Activated T-helper 1 cell treated with Interleukin-2 at 50 U/mL for 16 hours (primary cell): ENCODE measurements at places on chromosomes 12 and 14.

DNA sequence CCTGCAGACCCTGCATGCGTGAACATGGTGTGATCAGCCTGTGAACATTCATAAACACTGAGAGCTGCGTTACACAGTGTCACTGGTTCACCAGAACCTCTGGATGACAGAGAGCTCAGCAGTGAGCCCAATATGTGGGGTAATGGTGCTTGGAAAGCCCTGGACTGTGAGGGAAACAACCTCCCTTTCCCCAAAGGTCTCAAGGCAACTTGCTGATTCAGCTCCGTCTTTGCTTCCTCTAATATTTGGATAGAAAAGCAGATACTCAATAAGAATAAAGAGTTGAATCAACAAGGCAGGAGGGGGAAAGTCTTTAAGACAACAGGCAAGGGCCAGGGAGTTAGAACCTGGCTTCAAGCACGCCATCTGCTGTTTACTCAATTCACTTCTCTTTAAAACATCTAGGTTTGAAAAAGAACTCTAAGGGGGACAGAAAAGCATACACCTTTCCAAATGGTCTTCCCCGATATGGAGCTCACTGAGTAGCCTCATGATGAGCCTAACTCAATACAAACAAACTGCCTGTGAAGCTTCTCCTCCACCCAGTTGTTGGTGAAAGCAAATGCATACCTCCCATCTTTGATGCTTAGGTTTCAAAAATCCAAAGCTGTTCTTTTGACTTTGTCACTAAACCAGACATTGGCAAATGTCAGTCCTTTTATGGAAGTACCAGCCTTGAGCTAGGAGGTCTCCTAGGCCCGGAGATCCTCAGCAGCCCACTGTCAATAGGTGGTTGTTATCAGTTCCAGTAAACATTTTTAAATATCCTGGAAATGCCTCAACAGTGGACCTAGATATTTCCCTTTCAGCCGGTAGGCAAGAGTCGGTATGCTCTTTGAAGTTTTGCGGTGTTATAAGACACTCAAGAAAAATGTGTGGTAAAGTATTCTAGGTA, 76.1 kb downstream of the SAMD4A start:
- DNase-seq: no peak

DNA sequence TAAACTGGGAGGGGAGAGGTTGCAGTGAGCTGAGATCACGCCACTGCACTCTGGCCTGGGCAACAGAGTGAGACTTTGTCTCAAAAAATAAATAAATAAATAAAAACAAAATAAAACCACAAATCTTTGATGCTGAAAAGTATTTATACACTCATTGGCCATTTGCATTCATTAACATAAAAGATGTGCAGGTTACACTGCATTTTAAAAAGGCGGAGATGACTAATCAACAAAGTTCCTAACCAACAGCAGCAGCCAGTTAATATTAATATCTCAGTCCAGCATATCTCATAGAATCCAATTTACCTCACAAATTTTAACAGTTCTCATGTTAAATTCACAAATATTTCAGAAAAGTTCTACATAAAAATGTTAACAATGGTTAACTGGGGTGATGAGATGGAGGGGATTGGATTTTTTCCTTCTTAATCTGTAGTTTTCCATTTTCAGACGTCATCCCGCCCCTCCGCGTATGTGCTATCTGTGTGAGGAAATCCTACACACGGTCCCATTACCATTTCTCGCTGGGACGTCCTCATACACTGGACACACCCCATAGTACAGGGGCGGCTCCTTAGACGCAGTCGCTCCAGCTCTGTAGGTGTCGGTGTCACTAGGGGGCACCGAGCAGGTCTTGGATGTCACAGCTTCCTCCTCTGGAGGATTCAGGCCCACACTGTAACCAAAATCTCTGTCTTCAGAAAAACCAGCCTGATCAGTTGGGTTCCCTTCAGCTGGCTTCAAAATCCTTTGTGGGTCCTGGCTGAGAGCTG, 7.3 kb downstream of the ANKLE2 start:
- no peak for DNase-seq

DNA sequence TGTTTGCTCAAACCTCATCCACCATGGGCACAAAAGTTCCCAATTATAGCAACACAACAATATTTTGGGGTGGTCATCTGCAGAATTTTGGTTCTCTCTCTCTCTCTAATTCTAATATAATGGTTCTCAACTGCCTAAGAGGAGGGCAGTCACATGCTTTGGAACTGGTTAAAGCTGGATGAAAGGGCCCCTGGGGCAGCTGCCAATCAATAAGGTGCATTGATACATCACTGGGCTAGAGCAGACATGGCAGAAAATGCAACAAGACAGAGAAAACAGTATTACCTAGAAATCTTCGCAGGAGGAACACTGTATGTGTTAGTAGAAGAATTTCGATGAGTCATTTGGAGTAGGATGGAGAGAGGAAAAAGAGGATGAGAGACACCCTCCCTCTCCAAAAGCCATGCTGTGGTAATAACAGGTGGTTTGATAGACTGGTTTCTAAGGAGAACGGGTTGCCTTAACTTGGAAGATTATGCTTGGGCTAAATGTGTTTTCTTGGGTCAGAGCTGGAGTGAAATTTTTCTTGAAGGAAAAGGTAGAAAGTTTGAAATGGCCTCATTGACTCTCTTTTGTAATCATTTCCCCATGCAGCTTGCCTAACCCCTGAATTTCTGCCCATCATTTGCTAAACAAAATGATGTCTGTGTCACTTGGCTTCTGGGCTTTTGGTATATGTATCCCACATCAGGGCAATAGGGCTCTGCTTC, 67.1 kb upstream of the HIF1A start:
- no peak for DNase-seq

- DNase-seq: no peak
Measured at GRCh38 chr14:89485264-89485663, 68.2 kb upstream of the FOXN3 start.

- DNase-seq: no peak
Measured at GRCh38 chr14:58638231-58639197, 752 bp downstream of the DACT1 start.

DNA sequence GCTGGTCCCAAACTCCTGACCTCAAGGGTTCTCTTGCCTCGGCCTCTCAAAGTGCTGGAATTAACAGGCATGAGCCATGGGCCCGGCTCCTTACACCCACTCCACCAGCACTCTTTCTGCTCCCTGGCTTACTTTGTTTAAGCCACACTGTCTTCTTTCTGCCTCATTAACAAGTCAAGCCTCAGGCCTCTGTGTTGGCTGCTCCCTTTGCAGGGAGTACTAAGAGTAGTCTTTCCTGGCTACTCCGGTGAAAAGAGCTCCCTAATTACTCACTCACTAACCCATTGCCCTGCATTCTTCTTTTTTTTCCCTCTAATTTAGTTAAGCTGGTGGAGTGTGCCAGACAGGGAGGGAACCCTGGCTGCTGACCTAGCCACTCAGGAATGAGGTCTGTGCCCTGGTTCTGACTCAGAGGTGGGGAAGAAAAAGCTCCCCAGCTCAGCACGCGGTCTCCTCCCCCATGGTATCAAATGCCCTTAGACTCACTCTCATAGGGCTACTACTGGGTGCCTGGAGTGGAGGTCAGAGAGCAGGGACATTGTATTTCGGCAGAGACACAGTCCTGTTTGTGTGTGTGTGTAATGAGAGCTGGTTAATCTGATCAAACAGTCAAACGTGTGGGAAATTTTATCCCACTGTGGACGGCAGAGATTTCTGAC, 19.8 kb downstream of the GALNT6 start:
- no peak for DNase-seq

DNA sequence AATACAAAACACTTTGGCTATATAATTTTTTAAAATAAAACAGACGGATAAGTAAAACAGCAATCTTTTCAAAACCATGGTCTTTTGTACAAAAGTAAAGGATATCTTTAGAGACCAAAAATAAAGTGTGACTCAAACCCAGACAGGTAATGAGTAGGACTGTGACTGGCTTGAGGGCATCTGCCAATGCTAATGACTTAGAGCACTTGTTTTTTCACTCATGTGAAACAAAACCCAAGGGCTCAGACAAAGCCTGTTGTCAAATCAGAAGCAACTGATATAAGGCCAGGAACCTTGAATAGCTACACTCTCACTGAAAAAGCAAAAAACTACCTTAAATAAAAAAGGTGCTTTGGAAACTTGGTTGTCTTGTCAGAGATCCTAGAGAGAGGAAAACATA, 357.4 kb downstream of the TMEM117 start:
- DNase-seq: no peak

GRCh38 chr12:32586390-32586789, 92.7 kb upstream of the DNM1L start:
- DNase-seq: no peak

- DNase-seq: no peak
Measured at GRCh38 chr12:113900716-113901115, 65.4 kb downstream of the RBM19 start.

- DNase-seq: no peak
Measured at GRCh38 chr14:58779376-58779775, 141.6 kb downstream of the DACT1 start.

- no peak for DNase-seq
Measured at GRCh38 chr12:109087250-109087649, 6.0 kb downstream of the ALKBH2 start.

- DNase-seq: no peak
Measured at GRCh38 chr14:23483236-23483854, 13.8 kb downstream of the NGDN start.

GRCh38 chr14:51095854-51096823, 1.2 kb upstream of the TRIM9 start:
- no peak for DNase-seq

- DNase-seq: no peak
Measured at GRCh38 chr12:27186022-27186839, 57.9 kb upstream of the STK38L start.

DNA sequence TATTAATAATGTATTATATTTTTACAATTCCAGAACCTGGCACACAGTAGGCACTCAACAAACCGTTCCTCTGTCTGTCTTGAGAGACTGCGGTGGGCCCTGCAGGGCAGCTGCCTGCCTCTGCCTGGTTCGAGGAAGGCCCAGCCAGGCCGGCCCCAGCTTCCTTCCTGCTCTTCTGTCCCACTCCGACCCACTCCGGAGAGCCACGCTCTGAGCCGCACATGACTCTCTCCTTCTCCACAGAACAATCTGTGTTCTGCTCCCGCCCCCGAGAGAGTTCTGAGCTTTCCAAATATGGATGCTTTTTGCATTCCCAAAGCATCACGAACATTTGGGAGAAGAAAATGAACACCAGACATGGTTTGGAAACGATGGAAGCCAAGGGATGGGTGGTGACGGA, 57.3 kb downstream of the TTC7B start:
- no peak for DNase-seq

DNA sequence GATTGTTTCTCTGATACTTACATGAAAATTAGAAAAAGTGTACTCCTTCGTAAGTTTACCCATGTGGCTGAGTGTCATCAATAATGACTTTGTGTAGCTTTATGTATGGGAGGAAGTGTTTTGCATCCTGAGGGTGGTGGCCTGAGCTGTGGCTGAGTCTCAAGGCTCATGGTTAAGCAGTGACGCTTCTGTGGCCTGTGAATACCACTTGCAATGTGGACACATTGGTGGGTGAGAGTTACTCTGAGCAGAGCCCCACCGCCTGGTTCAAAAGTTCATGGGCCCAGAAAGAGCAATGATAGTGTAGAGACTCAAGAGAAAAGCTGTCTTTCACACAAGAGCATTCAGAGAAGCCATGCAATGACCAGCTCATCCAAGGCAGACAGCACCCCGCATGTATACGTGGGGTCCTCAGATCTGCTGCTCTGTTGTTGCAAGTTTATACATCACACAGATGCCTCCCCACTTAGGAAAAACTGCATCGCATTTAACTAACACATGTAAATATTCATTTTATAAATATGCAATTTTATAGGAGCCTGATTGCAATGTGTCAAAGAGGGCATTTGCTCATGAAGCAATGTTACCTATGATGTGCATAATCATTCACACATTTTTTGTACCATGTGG, 55.1 kb upstream of the FRMD6 start:
- no peak for DNase-seq

DNA sequence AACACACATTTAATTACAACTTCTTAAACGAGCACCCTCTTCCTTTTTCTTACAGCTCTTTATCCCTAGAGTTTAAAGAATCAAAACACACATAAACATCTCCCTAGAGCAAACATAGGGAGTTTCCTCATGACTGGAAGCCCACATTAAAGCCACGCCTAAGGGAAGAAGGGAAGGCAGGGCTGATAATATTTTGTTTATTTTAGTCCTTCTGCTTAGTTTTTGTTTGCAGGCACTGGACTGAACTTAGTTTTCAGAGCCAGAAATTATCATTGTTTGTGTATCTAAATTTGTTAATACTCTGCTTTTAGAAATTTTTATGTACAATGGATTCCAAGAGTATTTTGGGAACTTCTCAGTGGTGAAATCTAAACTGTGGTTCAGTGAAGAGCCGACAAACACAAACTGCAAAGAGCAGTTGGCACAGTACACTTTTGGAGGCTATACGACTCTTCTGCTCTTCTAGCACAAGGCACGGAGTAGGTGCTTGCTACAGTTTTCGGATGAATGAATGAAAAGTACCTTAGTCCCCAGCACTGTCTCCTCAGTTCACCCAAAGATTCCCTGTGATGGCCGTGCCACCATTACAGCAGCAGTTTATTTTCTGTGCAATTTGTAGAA, 17.6 kb upstream of the AMIGO2 start:
- no peak for DNase-seq

- DNase-seq: no peak
Measured at GRCh38 chr12:93205361-93205760, 172.4 kb upstream of the NUDT4 start.

DNA sequence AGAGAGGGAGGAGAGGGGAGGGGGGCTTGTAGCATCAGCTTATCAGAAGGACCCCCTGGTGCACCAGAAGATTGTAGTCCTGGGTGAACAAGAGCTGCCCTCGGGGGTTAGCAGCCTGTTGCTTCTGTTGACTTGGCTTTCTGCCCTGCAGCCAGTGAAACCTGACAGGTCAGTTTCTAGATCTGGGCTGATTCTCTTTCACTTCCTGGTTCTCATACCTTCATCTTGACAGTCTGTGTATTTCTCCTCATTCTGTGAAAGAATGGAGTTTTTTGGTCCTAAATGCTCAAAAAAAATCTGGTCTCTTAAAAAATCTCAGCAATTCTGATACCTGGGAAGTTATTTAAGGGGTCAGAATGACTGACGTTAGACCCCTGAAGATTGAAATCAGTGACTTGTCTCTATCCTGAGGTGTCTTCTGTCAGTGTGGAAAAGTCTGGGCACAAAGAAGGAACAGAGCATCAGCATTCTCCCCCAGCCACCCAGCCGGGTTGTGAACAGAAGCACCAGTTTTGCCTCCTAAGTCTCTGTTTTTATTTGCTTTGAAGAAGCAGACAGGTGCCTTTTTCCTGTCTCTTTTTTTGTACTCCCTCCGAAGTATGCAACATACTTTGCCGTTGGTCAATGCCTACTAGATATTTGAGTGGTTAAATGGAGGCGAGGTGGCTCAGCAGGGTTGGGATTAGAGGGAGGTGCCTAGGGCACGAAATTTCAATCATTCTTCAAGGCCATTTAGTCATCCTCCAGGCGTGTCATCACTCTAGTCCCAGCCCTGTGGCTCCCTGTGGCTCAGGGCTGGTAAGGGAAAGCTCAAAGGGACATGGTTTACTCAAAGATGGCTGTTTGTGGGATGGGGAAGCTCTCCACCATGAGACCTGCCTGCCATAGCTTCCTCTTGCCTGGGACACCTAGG, 24.0 kb downstream of the TTC9 start:
- no peak for DNase-seq
